ENCODE measurements at places on chromosomes 7 and 10.

DNA sequence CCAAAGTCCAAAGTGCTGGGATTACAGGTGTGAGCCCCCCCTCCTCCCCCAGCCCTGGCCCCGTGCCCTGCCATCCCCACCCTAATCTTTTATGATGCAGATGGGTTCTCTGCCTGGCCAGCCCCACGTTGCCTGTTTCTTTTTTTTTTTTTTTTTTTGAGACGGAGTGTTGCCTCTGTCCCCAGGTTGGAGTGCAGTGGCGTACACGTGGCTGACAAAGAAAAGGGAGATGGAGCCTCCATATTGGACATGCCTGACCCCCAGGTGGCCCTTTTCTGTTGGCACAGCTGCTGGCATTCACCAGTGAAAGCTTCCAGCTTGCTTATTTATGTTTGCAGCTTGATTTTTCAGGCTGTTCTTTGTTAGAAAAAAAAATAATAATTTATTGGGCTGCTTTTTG, 235.3 kb downstream of the CCDC3 start:
- no peak for DNase-seq

DNA sequence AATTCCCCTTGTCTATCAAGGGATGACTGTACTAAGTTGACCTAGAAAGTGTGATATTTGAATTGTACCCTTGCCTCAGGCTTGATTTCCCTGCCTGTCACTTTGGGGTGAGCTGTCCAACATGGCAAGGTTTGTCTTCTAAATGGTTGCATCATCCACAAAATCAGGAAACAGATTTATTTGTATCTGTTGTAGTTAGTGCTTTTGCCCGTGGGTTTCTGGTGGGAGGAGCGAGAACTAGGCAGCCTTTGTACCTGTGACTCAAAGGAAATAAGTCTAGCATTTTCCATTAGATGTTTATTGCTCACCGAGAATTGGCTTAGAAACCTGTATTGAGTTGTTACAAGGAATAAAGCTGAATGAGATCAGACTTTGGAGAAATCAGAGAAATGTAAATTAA, 650.8 kb downstream of the LRMDA start:
- DNase-seq, result no peak

GRCh38 chr10:104038537-104038936, 47.1 kb downstream of the COL17A1 start:
- DNase-seq, result no peak

GRCh38 chr10:62052276-62052675, 150.8 kb downstream of the ARID5B start:
- no peak for DNase-seq

DNA sequence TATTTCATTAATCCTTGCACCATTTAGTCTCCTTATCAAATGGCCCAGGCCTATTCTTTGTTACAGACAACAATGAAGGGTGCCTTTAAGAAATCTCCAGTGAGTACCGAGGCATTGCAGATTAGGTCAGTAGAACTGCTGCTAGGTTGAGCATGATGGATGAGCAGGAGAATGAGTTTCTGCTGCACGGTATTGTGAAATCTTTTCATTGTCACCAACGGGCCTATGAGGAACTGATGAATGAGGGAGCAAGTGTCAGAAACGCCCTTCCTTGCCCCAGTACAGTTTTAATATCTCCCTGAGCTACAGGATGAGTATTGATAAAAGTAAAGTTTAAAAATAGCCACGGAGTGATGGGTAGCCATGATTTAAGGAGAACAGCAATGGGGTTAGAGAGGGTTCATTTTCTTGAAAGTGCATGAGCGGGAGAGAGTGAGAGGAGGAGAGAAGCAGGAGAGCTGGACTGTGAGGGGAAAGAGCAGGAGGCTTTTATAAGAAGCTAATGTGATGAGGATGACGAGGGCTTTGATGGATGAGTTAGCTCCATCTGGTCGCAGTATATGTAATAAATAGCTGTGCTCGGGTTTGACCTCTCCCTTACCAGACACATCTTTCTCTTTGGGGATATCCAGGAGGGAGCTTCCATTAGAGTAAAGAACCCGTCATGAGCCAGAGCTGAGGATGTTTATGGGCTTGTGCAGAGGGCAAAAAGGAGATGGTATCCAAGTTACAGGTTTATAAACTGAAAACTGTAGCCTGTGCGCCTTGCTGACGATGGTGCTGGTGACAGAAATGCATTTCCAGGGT, 526.1 kb downstream of the LRMDA start:
- DNase-seq, result no peak

GRCh38 chr10:10986606-10987005, 31.1 kb upstream of the CELF2 start:
- no peak for DNase-seq

DNA sequence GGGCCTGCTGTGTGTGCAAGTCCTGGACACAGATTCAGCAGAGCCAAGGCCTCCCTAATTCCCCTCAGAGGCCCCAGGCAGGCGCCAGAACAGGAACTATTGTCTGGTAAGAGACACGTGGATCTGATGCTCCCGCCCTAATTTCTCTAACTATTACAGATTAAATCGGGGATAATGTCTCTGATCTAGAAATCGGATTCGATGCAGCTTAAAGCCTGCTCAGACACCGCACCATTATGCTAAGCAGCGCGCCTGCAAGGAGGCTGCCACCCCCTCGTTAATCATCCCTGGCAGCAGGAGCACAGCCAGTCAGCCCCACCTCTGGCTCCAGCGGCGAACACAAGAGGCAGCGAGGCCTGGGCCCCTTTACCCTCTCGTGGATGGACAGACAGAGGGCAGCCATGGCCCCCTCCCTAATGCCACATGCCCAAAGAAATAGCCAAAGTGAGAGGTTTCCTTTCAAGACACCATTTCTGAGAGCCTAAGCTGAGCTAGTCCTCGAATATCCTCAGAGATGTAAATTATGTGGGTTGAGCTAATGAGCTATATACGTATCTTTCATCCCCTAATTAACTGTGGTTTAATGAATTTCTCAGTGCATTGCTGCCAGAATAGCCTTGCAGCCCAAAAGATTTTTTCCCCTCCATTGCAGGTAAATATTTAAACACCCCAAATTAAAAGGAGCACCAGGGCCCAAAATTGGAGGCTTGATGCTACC, 122.1 kb downstream of the GRID1 start:
- no peak for DNase-seq

DNA sequence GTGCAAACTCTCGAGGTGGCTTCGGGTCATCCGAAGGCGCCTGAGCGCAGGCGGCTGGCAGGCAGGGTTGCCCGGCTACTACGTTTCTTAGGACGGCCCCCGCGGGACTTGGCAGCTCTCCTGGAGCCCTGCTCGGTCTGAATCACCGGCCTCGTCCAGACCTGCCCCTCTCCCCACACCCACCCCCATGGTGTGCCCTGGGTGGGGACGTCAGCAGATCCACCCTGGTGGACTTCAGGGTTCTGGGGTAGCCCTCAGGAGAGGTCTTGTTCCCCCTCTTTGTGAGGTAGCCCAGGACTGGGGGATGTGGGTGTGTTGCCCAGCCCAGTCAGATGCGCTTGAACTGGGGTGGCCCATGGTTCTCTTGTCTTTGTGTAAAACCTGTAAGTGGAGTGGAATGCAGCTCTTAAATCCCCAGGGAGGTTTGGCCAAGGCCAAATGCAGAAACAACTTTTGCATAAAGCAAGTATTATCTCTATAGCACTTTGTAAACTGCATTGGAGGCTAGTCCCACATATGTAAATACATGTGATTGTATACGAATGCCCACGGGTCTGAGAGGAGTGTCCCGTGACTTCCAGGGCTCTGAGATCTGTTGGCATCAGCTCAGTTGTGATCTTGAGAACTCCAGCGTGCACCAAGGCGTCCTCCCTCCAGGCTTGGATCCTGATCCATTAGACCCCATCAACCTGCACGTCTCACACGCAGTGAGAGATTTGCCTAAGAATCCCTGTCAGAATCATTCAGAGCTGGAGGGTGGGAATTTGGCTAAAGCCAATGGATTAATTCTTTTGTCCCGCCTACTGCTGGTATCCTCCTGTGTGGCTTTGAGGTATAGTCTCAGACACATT, 1.8 kb downstream of the PFKFB3 start:
- no peak for DNase-seq

DNA sequence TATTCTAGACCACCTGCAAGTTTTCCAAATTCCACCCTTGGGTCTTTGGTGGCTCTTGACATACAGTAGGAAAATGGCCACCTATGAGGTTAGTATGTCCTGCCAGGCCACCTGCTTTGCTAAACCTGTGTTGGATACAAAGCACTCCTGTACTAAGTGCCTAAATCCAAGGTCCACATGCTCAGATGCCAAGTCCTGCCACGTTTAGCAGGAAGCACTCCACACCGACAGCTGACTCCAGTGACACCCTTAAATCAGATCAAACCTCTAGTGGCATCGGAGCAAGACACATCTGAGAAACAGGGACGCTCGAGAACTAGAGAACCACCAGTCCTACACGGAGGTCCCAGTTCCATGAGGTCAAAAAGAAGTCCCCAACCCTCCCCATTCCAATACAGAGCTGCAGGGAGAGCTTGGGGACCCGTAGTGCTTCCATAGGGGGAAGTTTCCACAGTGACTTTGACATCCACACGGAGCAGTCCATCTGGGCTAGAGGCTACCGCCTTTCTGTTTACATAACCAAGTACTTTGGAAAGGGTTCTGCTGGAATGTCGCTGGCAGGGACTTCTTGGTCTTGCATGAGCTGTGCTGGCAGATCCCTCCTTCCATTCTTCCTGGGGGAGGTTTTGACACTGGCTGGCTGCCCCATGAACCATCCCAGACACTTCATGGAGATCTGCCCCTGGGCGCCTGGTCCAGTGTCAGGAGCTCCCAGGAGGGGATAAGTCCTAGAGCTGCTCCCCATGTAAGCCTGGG, 290.6 kb downstream of the PRPF18 start:
- DNase-seq, result no peak

DNA sequence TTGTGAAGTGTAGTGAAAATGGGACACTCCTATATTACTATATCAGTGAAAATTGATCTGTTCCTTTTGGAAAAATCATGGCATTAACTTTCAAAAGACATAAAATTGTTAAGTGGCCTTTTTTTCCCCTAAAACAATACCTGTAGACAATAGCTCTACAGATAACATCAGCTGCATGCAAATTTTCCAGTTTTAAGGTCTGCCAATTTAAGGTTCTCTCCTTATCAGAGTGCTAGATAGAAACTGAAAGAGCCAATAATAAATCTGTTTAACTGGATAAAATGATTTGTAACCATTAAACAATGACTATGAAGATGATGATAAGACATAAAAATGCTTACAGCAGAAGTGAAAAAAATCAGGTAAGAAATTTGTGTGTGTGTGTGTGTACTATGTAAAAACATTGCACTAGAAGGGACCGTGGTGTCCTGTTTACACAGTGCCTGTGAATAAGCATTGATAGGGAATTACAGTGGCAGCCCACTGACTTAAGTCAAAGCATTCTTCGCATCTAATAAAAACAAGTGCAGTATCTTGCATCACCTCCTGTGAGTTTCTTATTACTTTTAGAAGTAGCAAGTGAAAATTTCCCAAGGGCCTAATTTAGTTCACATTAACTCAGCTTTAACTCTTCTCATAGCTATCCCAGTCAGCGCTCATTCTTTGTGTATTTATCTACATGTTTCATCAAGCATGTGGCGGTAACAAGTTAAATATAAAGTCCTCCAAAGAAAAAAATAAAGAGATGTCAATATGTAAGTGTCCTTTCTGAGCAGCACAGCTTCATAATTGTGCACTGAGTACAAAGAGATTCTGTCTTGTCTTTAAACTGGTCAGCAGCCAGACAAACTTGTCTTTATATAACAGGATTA, 261.9 kb downstream of the ARL4A start:
- no peak for DNase-seq

DNA sequence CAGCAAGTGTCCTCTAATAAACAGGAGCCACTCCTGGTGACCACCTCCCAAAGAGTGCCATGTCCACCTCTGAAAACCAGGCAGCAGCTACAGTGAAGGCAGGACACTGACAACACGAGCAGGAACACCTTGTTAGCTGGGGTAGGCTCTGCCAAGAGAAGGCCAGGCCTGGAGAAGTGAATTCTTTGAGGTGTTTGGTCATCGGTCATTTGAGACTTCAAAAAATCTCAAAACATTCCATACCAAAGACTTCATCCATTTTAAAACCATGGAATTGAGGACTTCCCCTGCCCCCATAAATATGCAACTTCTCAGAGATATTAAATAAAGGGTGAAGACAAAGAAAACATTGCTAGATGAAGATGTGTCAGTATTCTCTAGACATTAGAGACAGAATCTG, 28.4 kb upstream of the OPALIN start:
- no peak for DNase-seq

DNA sequence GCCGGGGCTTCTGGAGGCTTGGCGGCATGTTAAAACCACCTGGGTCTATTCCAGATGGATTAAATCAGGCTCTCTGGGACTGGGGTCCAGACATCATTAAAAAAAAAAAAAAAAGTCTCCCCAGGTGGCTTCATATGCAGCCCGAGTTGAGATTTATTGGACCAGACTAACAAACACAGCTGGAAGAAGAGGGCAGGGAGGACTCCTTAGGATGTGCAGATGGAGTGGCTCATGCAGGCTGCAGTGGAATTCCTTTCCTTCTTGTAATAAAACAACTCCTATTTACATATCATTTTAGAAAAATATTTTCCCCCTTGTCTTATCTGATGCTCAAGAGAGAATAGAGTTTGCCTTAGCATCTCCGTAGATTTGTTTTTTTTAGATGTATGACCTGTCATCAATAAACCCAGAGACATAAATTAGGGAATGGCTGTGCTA, 238.1 kb downstream of the CAMK1D start:
- no peak for DNase-seq

DNA sequence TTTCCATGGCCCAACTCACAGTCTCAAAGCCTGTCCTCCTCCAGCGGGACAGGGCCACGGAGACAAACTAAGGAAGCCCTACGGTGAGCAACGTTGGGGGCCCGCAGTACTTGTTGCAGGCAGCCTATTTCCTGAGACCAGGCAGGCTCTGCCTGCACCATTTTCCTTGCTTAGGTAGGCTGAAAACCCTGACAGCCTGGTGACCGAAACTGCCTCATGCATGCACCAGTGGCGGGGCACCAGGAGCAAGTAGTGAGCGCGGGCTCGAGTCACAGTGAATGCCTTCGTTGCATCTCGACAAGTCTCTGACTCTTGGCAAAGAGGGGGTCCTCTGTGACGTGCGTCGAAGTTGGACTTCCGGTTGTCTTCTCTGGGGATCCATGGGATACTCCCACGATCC, 23.3 kb upstream of the ZNF273 start:
- DNase-seq, result no peak

DNA sequence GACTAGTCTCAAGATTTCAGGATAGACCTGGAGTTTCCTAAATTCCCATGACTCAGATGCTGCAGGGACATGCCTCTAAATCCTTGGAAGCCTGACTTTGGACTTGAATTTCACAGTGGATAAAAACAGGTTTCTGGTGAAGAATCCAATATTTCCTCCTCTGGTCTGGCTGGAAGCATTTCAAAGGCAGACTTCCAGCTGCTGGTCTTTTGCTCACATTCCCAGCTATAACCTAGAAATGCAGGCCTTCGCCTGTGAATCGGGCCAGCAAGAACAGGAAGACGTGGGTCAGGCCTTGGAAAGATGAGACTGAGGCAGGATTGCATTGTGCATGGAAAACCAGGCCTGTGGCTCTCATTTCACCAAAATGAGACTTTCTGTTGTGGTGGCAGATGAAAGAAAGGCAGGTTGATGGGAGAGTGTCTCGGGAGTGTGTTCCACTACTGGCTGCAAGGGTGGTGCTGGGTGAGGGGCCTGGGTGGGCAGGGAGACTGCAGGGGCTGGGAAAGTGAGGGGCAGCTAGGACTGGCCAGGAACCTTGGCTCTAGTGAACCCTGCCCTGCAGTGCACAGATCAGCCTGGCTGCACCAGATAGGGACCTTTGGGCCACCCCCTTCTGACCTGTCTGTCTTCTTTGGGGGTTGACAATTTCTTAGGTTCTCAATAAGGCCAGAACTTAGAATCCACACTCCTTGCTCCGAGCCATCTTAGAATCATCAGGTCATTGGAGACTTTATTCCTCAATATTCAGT, 488.8 kb upstream of the MKI67 start:
- DNase-seq, result no peak

- no peak for DNase-seq
These were observed 33.5 kb upstream of the DLD start for GRCh38 chr7:107857541-107857912.
